Cerebellar cortex (tissue), 1 donor: ENCODE measurements at places on chromosomes 12 and 14.
A peak's percentile ranks its signal among the peaks of the same experiment; 100 is the strongest.

- no peak for DNase-seq
Measured at GRCh38 chr12:106126441-106127337, 12.1 kb downstream of the NUAK1 start.

- DNase-seq: no peak
Measured at GRCh38 chr12:1970331-1970900, 33.8 kb downstream of the DCP1B start.

DNA sequence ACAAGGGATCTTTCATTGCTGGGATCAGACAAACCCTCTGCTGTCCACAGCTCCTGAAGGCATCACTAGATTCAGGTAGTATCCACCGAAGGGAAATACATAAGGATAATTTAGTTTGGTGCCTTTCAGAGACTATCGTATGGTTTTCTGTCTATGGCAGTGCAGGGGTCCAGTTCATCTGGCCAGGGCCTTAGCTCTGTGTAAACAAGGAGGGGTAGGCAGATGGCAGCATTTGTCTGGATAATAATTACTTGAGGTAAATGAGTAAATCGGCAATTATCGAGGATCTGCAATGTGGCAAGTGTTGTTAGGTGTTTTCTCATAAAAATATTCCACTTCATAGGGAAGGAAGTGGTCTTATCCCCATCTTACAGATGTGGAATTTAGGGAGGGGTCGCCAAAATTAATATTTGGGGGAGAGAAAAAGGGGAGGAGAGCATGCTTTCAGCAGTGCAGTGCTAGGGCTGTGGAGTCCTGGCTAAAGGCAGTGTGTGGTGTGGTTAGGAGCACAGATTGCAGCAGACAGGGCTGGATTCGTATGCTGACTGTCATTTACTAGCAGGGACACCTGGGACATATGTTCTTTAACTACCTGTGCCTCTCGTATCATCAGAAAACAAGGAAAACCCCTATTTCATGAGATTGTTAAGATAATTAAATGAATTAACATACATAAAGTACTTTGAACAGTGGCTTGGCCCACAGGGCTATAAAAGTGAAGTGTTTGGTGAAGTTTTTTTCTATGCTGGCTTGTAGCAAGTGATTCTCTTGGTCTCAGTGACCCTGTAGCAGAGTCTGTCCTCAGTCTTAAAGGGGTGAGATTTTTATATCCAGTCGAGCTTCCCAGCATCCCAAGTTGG lies 27.1 kb downstream of the RASSF8 start:
- peak; percentile 53 for DNase-seq

GRCh38 chr14:80176893-80177292 lies 34.4 kb downstream of the DIO2 start:
- no peak for DNase-seq

- DNase-seq: no peak
Measured at GRCh38 chr14:23446291-23446851, 10.9 kb upstream of the MYH7 start.

DNA sequence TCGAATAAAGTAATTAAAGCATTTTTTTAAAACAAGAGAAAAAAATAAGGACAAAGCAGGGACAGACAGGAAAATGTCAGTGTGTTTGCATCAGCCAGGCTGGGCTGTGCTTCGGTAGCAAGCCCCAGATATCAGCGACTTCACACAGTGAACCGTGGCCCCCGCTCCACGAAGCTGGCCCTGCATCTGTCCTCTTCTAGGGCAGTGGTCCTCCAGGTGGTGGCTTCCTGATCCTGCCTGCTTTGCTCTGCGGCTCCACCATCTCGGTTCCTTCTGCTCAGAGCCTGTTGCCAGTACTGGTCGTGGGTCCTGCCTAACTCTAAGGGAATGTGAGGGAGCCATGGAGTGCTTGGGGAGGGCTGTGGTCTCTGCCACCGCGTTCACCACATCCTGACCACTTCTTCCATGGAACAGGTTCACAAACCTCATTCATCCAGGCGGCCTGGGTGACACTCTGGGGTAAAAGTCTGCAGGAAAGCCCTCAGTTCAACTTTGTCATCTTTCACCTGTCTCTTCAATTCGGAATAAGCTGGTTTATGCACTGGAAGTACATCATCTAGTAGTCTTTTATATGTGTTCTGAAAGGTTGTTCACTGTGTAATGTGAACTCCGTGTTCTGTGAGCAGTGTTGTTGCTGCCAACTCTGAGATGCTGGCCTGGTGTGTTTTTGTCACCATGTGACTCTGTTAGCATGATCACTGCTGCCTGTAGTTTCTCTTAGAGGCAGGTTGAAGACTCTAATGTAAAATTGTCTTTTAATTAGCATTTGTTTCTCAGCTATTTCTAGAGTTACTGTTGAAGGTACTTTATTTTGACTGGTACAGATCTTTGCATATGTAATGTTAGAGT lies 47.9 kb downstream of the ANKRD9 start:
- no peak for DNase-seq

DNA sequence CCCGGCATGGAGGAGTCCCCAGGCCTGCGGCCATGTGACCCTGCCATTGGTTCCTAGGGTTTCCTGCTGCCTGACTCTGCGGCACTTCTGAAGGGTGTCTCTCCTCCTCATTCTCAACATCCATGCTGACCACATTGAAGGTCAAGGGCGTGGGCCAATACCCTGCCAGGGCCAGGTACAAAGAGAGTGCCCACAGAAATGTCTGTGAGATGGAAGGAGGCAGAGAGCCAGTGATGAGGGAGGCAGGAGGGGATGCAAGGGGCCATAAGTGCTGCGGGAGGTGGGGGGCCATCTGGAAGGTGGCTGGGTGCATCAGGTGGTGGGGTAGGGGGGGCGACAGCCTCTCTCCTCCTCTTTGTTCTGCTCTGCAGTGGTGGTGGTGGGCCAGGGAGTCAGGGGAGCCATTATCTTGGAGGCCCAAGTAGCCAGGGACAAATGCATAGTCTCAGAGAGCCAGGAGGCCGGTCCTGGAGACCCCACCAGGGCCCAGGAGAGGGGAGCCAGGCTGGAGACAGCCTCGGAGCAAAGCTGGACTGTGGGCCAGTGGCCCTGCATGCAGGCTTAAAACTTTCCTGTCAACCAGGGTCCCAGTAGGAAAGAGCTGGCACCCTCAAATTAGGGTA lies 13.0 kb upstream of the CDC42BPB start:
- DNase-seq: no peak

DNA sequence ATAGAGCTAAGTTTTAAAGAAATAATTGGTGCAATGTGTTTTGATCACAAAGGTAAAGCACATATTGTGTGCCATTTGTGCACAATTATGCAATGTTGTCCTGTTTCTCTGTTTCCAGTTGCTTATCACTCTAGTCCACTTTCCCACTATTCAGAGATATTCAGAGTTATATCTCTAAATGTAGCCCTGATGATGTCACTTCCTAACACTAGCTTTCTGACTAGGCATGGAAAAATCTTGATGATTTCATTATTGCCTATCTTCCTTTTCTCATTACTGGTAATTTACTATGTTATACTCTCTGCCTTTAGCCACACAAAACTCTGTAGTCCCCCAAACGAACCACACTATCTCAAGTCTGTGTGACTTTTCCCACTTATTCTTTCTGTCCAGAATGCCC lies 221.2 kb downstream of the TRHDE start:
- DNase-seq: no peak

- no peak for DNase-seq
Measured at GRCh38 chr12:25065035-25065434, 116.1 kb upstream of the BCAT1 start.

GRCh38 chr14:57834961-57835360 lies 30.9 kb downstream of the SLC35F4 start:
- DNase-seq: no peak

DNA sequence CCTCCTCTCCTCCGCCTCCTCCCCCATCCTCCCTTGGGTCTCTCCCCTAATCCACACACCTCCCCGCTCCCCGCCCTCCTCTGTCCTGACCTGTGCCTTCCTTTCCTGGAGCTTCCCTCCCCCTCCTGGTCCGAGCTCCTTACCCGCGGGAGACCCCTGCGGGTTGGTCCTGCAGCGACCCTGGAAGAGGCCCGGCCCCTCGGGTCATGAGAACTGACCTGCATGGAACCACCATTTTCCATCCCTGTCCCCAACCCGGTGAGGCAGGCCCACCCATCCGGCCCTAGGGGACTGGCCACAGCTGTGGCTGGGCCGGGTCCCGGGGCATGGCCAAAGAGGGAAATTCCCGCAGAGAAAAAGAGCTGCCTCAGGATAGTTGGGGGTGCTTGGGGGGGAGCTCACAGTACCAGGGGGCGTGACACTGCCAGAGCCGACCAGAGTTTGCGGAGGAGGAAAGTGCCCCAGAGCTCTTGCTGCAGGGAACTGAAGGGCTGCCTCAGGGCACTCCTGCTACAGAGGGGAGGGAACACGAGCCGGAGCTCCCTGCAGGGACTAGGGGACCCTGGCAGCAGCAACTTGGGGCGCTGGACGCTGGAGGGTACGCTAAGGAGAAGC lies 613 bp downstream of the ARHGEF40 start:
- peak; percentile 61 for DNase-seq

GRCh38 chr12:91887957-91888356 lies 257.7 kb downstream of the BTG1 start:
- DNase-seq: no peak

DNA sequence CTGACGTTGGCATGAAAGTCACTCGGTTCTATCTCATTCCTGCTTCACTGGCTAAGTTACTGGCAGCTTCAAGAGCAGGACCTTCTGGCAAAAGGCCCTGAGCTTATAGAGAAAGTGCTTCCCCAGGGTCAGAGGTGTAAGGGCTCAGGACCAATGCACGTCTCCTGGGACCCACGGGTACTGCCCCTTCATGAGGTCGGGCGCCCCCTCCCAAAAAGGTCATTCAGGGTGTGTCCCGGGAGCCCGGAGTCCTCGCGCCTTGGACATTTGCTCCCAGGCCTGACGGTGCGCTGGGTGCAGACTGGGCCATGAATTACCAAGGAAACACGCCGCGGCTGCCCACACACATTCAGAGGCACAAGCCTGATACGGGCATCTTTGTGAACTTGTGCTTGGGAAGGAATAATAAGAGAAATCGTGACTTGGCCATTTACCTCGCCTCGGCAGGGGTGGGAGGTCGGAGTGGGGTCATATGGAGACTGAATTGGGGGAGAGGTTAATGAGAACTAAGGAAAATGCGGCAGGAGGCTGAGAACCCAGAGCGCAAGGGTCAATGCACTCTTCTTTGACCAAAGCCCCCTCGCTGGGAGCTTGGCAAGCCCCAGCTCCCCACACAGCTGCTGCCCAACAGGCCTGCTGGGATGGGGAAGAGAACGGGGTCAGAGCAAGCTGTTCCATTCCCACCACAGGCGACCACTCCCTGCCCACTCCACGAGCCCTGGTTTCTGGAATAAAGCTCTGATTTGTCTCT lies 15.7 kb upstream of the SLC6A12 start:
- DNase-seq: peak; percentile 77

- no peak for DNase-seq
Measured at GRCh38 chr12:89206390-89206789, 145.9 kb downstream of the DUSP6 start.

- no peak for DNase-seq
Measured at GRCh38 chr14:59359431-59360124, 105.6 kb downstream of the GPR135 start.

GRCh38 chr14:98736701-98737338 lies 535.2 kb downstream of the BCL11B start:
- no peak for DNase-seq

- DNase-seq: peak; percentile 86
Measured at GRCh38 chr12:57583008-57583831, 7.8 kb upstream of the PIP4K2C start.

- no peak for DNase-seq
Measured at GRCh38 chr12:52575948-52576347, 2.3 kb upstream of the KRT74 start.

GRCh38 chr14:74242021-74242779 lies 3.0 kb downstream of the VSX2 start:
- no peak for DNase-seq

GRCh38 chr12:121918679-121919038 lies 267 bp downstream of the CFAP251 start:
- DNase-seq: no peak

GRCh38 chr12:10501030-10501429 lies 4.7 kb upstream of the EIF2S3B start:
- no peak for DNase-seq

DNA sequence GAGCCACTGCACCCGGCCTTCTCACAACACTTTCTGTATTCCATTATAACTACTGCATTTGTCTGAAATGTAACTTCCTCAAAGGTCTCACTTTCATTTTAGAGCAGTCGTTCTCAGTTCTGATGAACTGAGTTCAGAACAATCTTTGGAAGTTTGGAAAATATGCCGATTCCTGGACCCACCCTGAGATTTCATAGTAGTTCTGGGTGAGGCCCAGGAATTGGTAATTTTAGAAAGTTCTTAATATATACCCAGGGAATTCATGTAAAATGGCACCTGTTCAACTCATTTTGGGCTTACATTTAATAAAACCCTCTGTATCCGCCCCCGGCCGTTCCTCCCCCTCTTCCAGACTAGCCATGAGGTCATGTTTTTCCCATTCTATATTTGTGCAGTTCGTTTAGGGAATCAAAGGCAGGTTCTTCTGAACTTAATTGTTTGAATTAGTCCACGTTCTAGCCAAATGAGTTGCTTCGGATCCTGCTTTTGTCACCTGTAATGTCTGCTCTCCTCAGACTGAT lies 5.9 kb downstream of the GSG1 start:
- DNase-seq: no peak

DNA sequence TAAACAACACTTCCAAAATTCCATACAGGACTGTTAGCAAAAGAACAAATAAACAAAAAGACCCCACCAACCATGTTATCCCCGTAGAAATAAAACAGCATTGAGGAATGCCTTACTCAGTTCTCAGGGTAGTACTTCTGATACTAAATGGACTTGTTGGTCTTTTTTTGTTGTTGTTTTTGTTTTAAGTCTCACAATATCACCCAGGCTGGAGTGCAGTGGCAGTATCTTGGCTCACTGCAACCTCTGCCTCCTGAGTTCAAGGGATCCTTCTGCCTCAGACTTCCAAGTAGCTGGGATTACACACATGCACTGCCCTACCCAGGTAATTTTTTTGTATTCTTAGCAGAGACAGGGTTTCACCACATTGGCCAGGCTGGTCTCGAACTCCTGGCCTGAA lies 17.1 kb downstream of the HNRNPC start:
- no peak for DNase-seq

DNA sequence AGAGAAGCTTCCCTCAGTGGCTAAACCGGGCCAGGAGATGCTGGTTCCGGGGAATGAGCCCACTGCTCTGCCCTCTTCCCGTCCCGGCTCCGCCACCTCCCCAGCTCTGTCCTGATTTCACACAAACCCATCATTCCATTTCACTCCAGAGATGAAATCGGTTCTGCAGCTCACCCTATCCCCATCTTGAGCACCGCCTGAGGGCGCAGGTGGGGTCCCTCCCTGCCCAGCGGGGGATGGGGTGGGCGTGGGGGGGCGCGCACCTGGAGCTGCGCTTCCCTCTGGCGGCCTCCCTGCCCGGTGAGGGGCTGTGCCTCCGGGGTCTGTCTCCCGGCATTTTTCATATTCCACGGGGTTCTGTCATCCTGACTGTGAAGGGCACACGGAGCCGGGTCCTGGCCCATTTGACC lies 44.7 kb downstream of the NOC4L start:
- no peak for DNase-seq

DNA sequence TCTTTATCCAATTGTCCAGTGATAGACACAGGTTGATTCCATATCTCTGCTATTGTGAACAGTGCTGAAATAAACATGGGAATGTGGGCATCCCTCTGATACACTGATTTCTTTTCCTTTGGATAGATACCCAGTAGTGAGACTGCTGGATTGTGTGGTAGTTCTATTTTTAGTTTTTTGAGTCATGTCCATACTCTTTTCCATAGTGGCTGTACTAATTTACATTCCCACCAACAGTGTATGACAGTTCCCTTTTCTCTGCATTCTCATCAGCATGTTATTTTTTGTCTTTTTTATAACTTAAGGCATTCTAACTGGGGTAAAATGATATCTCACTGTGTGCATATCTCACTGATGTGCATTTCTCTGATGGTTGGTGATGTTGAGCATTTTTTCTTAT lies 24.8 kb upstream of the VASH1 start:
- DNase-seq: no peak
